Cardiac ventricle fibroblast (primary cell): ENCODE measurements at places on chromosomes 7 and 10. TPM values are rescaled to one million over a fixed set of nuclear protein-coding genes. Genes with fewer than 3 reads are reported as not detected.

TMEM184A gene
- total RNA-seq: not detected in 2 replicates

ZCWPW1 gene
- 2.1 and 3.2 TPM in 2 replicates for total RNA-seq

CHN2 gene
- 0.37 and 0.93 TPM in 2 replicates for total RNA-seq

BEND7 gene
- total RNA-seq: 0.64 and 0.87 TPM in 2 replicates

CRTAC1 gene
- not detected in 2 replicates for total RNA-seq
